GM06990 (cell line): ENCODE measurements at places on chromosomes 4 and X.

- DNase-seq, result peak; percentile 61
Observed at GRCh38 chrX:55867181-55867651, 149.7 kb downstream of the RRAGB start.

DNA sequence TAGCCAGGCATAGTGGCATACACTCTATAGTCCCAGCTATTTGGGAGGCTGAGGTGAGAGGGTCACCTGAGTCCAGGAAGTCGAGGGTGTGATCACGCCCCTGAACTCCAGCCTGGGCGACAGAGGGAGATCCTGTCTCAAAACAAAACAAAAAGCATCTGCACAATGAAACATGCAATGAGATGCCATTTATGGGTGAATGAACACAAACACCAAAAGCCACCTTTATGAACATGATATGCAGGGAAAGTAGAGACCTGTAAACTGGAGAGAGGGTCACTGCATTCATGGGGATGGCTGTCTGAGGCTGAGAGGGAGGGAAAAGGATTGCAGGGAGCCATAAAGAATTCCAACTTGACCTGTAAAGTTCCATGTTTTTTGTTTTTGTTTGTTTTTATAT is 70.7 kb downstream of the EVC start:
- no peak for DNase-seq

- DNase-seq, result no peak
Observed at GRCh38 chr4:146202665-146203064, 11.7 kb upstream of the REELD1 start.

DNA sequence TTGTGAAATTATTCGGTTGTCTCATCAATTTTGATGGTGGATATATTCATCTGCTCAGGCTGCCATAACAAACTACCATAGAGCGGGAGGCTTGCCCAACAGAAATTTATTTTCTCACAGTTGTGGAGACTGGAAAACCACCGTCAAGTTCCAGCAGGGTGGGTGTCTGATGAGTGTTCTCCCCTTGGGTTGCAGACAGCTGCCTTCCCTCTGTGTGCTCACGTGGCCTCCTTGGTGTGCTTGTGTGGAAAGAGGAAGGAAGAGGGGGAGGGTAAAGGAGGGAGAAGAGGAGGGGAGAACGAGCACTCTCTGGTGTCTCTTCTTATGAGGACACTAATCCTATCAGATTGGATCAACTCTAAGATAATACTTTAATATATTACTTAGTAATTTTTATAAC is 123.8 kb upstream of the TEX13D start:
- no peak for DNase-seq

DNA sequence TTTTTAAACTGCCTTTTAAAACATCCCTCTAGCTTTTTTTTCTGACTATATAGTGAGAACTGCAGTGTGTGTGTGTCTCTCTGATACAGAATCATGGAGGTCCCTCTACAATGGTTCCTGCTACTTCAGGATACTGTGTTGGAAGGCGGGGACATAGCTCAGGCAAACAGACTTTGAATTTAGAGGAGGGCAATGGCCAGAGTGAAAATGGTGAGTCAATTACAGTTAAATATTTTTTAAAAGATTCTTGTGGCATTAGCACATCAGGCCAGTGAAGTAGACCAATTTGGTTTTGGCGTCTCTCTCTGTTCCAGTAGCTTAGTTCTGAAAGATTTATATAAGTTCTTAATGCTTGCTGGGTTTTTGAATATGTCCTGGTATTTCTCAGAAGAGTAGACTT is 47.1 kb downstream of the ALG13 start:
- no peak for DNase-seq

GRCh38 chr4:52641854-52642563 is 17.1 kb downstream of the USP46 start:
- peak; percentile 60 for DNase-seq

GRCh38 chr4:127881563-127881864 is 821 bp downstream of the PLK4 start:
- no peak for DNase-seq

GRCh38 chr4:99077177-99077576 is 11.4 kb downstream of the ADH5 start:
- DNase-seq, result no peak

- no peak for DNase-seq
Observed at GRCh38 chr4:78907638-78908037, 31.6 kb downstream of the PAQR3 start.

GRCh38 chr4:155033604-155034003 is 174.8 kb upstream of the NPY2R start:
- no peak for DNase-seq

- DNase-seq, result no peak
Observed at GRCh38 chr4:88130544-88131305, 27.7 kb downstream of the ABCG2 start.

- DNase-seq, result no peak
Observed at GRCh38 chrX:140190441-140191108, 225.3 kb upstream of the CXorf66 start.

GRCh38 chr4:11590132-11590531 is 161.4 kb upstream of the HS3ST1 start:
- DNase-seq, result no peak

DNA sequence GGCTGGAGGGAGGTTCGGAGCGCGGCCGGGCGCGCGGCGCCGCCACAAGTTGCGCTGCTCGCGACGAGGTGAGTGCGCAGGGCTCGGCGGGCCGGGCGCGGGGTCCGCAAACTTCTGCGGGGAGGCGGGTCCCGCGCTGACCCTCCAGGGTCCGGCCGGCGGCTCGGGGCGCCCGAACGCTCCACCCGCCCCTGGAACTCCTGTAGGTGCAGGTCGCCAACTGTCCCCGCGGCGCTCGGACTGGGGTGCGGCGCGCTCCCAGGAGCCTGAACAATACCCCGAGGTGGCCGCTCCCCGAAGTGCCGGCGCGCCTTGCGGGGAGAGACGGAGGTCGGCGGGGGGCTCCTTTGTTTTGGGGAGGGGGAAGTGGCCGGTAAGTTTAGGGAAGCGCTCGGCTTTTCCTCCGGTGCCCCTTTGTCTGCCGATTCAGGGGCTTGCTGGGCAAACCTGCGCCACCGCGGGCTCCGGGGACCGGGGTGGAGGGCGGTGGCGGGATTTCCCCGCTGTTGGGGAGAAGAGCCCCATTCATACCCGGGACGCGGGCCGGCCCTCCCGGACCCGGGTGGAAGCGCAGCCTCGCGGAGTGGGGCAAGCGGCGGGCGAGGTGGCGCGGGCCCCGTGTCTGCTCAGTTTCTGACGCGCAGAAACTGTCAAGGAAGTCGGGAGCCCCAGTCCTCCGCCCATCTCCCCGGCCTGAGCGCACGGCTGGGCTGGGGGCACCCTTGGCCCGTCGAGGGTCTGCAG is 694 bp downstream of the TBL1X start:
- peak; percentile 50 for DNase-seq

- no peak for DNase-seq
Observed at GRCh38 chr4:119025420-119025819, 110.2 kb upstream of the MYOZ2 start.
